Large intestine (tissue), 12 donors: ENCODE measurements at places on chromosomes 12 and 14. TPM values are rescaled to one million over a fixed set of nuclear protein-coding genes. Genes with fewer than 3 reads are reported as not detected.

GRCh38 chr14:95183532-95184412 lies 26.4 kb upstream of the DICER1 start:
- no peaks in the 10 kb centered on the region for H3K27me3 ChIP-seq
- H3K4me1 ChIP-seq: peaks cover 9% of the 10 kb centered on the region
- no peaks in the 10 kb centered on the region for H3K36me3 ChIP-seq

DNA sequence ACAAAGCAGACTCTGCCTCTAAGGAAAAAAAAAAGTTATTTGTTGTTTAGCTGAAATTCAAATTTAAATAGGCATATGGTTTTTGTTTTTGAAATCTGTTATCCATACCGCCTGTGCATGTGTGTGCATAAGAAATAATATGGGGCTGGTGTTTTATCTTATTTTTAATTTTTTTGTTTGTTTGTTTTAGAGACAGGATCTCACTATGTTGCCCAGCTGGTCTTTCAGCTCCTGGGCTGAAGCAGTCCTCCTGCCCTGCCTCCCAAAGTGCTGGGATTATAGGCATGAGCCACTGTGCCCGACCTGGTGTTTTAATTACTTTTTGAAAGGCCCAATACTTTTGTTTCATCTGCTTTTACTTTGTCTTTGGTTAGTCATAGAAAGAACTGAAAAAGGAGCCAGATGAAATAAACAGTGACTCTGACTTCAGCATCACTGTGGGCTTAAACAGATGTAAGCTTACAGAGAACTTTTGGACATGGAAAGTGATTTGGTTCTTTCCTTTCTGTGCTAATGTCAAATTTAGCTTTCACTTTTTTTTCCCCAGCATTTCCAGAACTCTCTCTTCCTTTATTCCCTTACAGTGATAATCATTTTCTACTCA lies 37.2 kb downstream of the SUPT16H start:
- peaks cover 8% of the 10 kb centered on the region for H3K36me3 ChIP-seq
- H3K4me3 ChIP-seq: no peak overlapping the region
- H3K4me1 ChIP-seq: no peaks in the 10 kb centered on the region
- no peaks in the 10 kb centered on the region for H3K27me3 ChIP-seq
- no peak overlapping the region for H3K27ac ChIP-seq

- no peak overlapping the region for H3K27ac ChIP-seq
- H3K4me3 ChIP-seq: no peak overlapping the region
- no peaks in the 10 kb centered on the region for H3K4me1 ChIP-seq
- DNase-seq: no peak
- no peaks in the 10 kb centered on the region for H3K27me3 ChIP-seq
These were observed 274.2 kb downstream of the TTC6 start for GRCh38 chr14:37869633-37870032.

Gene FERMT2
- polyA plus RNA-seq: 61.1 TPM

- no peak overlapping the region for H3K4me3 ChIP-seq
- peak; percentile 23 for DNase-seq
- H3K27me3 ChIP-seq: no peaks in the 10 kb centered on the region
- no peak overlapping the region for H3K27ac ChIP-seq
These were observed 404.4 kb upstream of the CCDC196 start for GRCh38 chr14:66081594-66082376.

Gene KRT85
- 0.03 TPM for polyA plus RNA-seq

DNA sequence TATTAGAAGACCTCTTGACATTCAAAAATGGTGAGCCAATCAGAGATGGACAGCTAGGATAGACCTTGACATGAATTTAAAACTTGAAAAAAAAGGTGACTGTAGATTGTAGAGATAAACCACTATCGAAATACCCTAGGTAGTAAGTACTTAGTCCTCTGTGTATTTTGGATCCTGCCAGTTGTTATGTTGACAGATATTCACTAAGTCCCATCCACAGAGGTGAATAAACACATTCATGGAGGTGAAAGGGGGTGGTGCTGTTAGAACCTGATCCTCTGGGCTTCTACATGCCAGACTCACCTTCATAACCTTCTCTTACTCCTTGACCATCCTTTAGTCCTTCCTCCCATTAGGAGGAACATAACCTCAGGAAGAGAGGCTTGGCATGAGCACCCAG lies 72.3 kb downstream of the OTX2 start:
- H3K27ac ChIP-seq: no peak overlapping the region
- H3K27me3 ChIP-seq: peaks cover 3% of the 10 kb centered on the region
- DNase-seq: no peak
- no peaks in the 10 kb centered on the region for H3K4me1 ChIP-seq
- no peaks in the 10 kb centered on the region for H3K36me3 ChIP-seq

Gene BDKRB2
- polyA plus RNA-seq: 9.1 TPM

Gene SLC6A15
- polyA plus RNA-seq: 1.8 TPM

Gene CLEC14A
- polyA plus RNA-seq: 5.9 TPM

- DNase-seq: no peak
- no peaks in the 10 kb centered on the region for H3K27me3 ChIP-seq
- H3K4me3 ChIP-seq: no peak overlapping the region
- no peaks in the 10 kb centered on the region for H3K36me3 ChIP-seq
- no peak overlapping the region for H3K27ac ChIP-seq
- H3K4me1 ChIP-seq: no peaks in the 10 kb centered on the region
These were observed 195.4 kb upstream of the ARHGAP5 start for GRCh38 chr14:31881531-31882310.

Gene PRKAB1
- 45.1 TPM for polyA plus RNA-seq

GRCh38 chr12:125247477-125247876 lies 182.2 kb downstream of the AACS start:
- no peak overlapping the region for H3K4me3 ChIP-seq
- H3K4me1 ChIP-seq: no peaks in the 10 kb centered on the region
- H3K27ac ChIP-seq: no peak overlapping the region

DNA sequence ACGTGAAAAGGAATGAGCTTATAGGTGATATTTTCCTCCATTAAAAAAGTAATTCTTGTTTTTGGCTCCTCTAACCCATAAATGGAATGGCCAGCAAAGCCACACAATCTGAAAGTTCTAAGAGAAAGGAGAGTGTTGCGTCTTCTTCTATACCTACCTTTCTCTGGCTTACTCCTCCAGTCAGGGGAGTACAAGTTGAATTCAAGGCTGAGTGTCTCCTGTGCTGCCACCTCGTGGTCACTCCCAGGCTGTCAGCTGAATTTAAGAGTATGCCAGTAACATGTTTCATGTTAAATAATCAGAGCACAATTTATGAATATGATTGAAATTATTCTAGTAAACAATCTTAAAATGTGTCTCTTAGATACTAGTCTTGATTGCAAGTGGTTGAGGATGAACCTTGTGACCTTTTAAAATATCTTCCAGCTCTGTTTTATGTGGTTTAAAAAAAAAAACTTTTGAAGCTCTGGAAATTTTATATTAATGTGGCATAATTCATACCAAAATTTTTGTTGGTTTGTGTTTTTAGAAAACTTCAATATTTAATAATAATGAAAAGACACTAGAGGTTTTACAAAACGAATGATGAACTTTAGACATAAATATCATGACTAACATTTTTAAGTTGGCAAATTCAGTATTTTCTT lies 31.7 kb downstream of the PTHLH start:
- no peaks in the 10 kb centered on the region for H3K36me3 ChIP-seq

GRCh38 chr12:44863867-44864266 lies 12.2 kb downstream of the NELL2 start:
- no peaks in the 10 kb centered on the region for H3K27me3 ChIP-seq
- H3K36me3 ChIP-seq: no peaks in the 10 kb centered on the region
- H3K27ac ChIP-seq: no peak overlapping the region
- H3K4me3 ChIP-seq: no peak overlapping the region

DNA sequence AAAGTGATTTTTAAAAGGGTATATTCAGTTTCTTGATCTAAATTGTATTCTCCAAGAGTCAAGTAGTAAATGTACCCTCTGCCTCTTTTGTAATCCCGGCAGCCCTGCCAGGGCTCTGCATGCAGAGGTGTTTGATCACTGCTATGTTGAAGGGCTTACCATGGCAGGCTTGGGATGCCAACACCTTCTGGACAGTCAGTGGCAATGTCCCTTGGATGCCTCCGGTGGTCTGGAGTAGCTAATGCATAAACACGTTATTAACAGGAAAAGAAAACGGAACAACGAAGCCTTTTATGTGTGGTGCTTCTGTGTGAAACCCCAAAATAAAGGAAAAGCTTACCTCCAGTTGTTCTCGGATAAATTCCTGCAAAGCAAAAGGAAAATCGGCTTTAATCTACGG lies 19.9 kb downstream of the EIF2B2 start:
- peaks cover 14% of the 10 kb centered on the region for H3K4me1 ChIP-seq
- peaks cover 34% of the 10 kb centered on the region for H3K36me3 ChIP-seq
- no peak for DNase-seq
- no peaks in the 10 kb centered on the region for H3K27me3 ChIP-seq

Gene TBC1D30
- 14.3 TPM for polyA plus RNA-seq

Gene GYS2
- 0.03 TPM for polyA plus RNA-seq

- H3K4me3 ChIP-seq: no peak overlapping the region
- H3K36me3 ChIP-seq: peaks cover 6% of the 10 kb centered on the region
- no peak overlapping the region for H3K27ac ChIP-seq
- DNase-seq: no peak
- H3K27me3 ChIP-seq: no peaks in the 10 kb centered on the region
These were observed 40.2 kb downstream of the TFCP2 start for GRCh38 chr12:51132693-51133092.

DNA sequence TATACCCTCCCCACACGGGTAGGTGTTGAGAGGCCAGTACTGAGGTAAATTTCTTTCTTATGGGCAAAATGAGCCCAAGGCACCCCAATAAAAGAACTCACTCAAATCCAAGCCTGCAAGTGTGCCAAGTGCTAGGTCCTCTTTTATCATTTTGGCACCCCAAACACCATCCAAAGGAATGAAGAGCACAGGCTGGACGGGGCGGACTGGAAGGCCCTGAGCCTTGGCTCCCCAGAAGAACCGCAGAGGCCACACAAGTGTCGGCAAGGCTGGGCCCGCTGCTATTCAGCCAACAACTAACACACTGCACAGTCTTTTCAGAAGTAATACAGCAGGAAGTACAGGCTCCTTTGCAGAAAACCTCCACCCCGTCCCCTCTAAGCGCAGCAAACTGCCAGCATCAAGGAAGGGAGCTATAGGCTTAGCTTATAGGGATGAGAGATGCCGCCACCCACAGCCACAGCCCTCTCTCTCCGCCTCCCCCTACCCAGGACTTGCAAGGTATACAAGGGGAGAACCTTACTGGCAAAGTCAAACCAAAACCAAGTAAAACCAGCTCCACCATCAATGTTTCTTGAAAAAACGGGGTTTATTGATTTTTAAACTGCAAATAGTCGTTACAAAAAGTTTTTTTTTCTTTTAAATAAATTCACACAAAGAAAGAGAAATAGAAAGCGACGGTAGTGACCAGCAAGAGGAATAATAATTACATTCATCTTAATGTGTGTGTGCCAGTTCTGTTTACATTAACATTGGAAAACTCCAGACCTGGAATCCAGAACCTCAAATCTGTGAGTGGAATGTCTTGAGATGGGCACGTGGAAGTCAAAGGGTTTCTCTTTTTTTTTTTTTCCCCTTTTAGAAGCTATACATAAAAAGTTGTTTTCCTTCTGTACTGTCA lies 5.5 kb downstream of the ZFP36L1 start:
- H3K27me3 ChIP-seq: no peaks in the 10 kb centered on the region
- no peak overlapping the region for H3K4me3 ChIP-seq
- DNase-seq: peak; percentile 69
- peaks cover 57% of the 10 kb centered on the region for H3K4me1 ChIP-seq
- H3K36me3 ChIP-seq: peaks cover 39% of the 10 kb centered on the region

Gene STXBP6
- 27.8 TPM for polyA plus RNA-seq

Gene TAS2R31
- 0.82 TPM for polyA plus RNA-seq

DNA sequence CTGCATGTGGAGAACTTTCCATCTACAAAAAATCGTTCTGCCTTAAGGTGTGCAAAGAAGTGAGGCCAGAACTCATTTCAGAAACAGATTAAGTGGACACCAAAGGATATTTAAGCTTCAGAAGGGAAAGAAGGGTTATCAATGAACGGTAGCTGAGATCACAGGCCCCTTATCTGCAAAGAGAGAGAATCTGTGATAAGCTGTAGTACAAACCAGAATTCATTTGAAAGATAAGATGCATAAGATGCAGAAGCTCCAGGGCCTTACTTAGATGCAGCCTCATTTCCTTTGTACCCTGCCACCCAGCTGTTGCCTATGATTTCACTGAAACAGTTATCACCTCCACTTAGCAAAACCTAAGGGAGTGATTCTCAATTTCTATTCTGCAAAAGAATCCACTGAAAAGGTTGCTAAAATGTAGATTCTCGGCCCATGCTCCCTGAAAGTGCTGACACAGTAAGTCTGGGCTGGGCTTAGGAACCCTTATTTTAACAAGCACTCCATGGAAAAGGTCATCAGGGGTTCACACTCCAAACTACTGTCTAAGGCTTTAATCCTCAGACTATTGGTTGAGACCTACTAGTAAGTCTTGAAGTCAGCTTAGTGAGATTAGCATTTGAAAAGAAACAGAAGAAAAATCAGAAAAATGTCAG lies 64.8 kb downstream of the HELB start:
- H3K27me3 ChIP-seq: no peaks in the 10 kb centered on the region
- H3K27ac ChIP-seq: no peak overlapping the region
- no peaks in the 10 kb centered on the region for H3K36me3 ChIP-seq
- DNase-seq: no peak
- no peak overlapping the region for H3K4me3 ChIP-seq
- no peaks in the 10 kb centered on the region for H3K4me1 ChIP-seq

Gene PSME2
- polyA plus RNA-seq: 243 TPM

DNA sequence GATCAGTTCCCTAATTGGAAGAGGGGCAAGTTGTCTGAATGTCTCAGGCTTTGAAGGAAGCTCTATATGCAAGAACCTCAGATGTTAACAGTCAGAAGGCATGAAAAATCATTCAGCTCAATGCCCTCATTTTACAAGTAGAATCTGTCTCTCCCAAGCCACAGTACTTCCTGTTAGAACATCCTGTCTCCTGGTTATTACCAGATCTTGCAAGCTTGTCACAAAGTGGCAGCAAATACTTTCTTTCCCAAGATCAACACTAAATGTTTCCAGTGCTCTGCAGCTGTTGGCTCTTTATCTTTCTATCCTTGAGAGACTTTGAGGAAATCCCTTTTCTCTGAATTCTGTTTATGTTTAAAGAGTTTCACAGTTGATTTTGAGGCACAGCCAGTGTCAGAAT lies 235.5 kb downstream of the AKAP6 start:
- peak; percentile 50 for DNase-seq
- H3K36me3 ChIP-seq: no peaks in the 10 kb centered on the region
- peak overlapping the region; percentile 5 for H3K27ac ChIP-seq
